ENCODE measurements at places on chromosomes 7 and 10. TPM values are rescaled to one million over a fixed set of nuclear protein-coding genes. Genes with fewer than 3 reads are reported as not detected.

HOXA1 gene
- 1.2 TPM for total RNA-seq

PLXDC2 gene
- 2.8 TPM for total RNA-seq

TMEM229A gene
- total RNA-seq, result not detected

HTR7 gene
- total RNA-seq, result 0.83 TPM

TRIP6 gene
- total RNA-seq, result 103 TPM

GPRIN2 gene
- not detected for total RNA-seq

TES gene
- 62.0 TPM for total RNA-seq

SLC13A1 gene
- total RNA-seq, result not detected

THSD7A gene
- total RNA-seq, result 1.6 TPM

CALHM1 gene
- not detected for total RNA-seq

MOGAT3 gene
- total RNA-seq, result not detected

LRWD1 gene
- total RNA-seq, result 23.5 TPM

ERVW-1 gene
- not detected for total RNA-seq

ASB10 gene
- total RNA-seq, result not detected

HMX3 gene
- not detected for total RNA-seq

GPR26 gene
- total RNA-seq, result not detected

MYO3A gene
- total RNA-seq, result not detected

GRM3 gene
- total RNA-seq, result not detected

PDZD7 gene
- total RNA-seq, result 1.6 TPM

SFMBT2 gene
- total RNA-seq, result 5.2 TPM

PAX4 gene
- total RNA-seq, result not detected

TIMM23B gene
- total RNA-seq, result 17.6 TPM

Measured in smooth muscle cell of trachea (primary cell).